ENCODE measurements at places on chromosomes 16 and 17.
A peak's percentile ranks its signal among the peaks of the same experiment; 100 is the strongest.

DNA sequence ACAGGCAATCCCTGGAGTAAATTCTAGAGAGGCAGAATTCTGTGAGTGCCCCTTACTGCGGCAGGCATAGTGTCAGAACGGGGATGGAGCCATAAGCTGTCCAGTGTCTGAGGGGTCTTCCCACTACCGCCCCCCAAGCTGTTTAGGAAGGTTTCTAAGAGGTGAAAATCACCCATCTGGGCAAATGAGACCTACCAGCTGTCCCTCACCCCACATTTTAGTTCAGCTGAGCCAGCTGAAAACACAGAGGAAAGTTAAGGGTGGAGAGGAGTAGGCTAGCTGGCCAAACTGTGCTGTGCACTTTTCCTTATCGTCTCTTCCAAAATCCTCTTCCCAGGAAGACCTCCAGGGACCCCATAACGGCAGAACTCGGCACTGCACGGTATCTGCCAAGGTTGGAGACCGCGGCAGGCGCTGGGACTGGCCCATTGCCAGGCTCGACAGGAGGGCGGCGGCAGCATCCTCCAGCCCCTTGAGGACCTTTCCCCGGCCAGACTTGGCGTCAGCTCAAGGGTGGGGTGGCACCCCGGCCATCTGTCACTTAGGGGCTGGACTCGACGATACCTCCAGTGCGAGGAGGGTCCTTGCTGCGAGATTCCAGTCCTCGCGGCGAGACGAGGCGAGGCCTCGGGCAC is 955 bp downstream of the ACLY start:
- peak; percentile 30 for DNase-seq

GRCh38 chr16:82891918-82892317 is 265.1 kb downstream of the CDH13 start:
- no peak for DNase-seq

DNA sequence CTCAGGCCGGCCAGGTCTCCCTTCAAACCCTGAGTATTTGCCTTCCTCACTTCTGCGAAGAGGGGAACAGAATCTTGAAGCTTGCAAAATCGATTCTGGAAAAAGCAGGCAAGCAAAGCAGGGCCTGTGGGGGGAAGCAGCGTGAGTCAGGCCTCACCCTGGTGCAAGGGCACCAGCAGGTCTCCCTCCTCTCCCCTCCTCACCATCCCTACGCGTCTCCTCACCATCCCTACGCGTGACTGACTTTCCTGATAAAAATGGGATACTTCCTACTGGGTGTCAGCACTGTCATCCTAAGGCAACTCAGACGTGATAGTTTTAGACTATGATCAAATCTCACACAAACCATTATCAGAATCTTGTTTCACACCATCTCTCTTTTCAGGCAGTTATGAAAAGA is 12.1 kb downstream of the CMTM3 start:
- no peak for DNase-seq

GRCh38 chr17:28541439-28541838 is 11.0 kb downstream of the UNC119 start:
- DNase-seq, result no peak

DNA sequence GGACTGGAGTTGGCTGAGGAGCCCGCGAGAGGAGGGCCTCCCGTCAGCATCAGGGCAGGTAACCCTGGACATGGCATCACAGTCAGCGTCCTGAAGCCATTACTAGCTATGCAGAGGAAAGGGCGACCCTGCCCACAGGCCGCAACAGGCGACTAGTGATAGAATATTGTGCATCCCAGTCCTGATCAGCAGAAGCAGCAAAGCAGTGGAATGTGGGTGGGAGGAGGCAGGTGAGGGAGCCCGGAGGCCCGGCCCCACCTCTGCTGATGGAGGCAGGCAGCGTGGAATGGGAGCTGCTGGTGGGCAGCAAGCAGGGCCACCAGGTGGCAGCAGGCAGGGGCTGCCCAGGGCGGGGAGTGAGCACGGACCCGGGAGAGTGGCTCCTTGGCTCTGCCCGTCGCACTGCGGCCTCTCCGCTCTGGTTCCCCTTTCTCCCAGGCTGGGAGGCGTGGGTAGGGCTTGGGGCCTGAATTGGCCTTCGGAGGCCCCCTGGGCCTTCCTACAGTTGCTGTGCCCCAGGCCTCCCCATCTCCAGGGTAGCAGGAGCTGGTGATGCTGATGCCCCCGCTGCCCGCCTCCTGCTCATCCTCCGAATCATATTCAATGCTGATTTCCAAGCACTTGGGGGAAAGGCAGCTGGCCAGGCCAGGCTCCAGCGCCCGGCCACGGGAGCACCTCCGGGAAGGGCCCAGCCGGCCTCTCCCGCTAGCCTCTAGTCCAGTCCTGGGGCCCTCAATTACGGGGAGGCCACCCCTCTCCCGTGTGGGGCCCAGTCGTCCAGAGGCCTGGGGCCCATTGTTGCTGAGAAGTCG is 20.2 kb downstream of the TSPOAP1 start:
- DNase-seq, result no peak

DNA sequence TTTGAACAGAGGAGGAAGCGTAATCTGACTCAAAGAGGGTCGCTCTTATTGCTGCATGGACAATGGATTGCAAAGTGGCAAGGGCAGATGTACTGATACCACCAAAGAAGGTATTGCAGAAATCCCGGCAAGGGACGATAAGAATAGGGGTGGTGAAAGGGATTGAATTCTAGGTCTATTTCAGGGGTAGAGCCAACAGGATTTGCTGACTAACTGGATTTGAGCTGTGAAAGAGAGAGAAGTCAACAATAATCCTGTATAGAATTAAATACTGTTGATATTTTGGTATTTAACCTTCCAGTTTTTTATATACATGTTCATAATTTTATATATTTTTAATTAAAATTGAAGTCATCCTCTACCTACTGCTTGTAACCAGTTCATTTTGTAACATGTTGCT is 19.4 kb upstream of the ABCA3 start:
- no peak for DNase-seq

DNA sequence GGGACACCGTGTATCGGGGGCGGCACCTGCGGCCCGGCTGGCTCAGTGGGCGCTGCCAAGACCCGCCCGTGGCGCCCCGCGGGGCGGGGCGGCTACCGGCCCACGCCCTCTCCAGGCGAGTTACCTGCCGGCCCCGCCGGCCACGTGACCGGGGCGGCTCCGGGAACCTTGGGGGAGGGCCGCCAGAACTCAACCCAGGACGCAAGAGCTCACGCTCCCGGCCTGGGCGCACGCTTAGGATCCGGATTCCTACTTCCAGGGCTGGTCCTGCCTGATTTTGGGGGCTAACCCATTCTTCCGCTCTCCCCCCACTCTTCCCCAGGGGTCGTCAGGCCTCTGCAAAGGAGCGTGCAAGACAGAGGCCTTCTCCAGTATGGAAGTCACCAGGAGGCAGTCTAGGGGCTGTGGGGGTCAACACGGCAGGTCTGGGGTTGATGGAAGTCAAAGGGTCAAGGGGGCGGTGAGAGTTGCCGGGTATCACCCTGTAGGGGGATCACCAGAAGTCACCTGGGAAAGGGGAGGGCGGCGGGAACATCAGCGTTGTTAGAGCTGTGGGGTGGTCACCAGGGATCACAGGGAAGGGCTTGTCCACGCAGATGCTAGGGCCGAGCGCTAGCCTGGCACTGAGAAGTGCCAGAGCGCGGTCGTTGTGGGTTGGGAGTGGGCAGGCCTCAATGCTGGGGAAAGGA is 354 bp upstream of the ESRP2 start:
- no peak for DNase-seq

- no peak for DNase-seq
These were observed 105.9 kb downstream of the ABCC12 start for GRCh38 chr16:48049847-48050246.

DNA sequence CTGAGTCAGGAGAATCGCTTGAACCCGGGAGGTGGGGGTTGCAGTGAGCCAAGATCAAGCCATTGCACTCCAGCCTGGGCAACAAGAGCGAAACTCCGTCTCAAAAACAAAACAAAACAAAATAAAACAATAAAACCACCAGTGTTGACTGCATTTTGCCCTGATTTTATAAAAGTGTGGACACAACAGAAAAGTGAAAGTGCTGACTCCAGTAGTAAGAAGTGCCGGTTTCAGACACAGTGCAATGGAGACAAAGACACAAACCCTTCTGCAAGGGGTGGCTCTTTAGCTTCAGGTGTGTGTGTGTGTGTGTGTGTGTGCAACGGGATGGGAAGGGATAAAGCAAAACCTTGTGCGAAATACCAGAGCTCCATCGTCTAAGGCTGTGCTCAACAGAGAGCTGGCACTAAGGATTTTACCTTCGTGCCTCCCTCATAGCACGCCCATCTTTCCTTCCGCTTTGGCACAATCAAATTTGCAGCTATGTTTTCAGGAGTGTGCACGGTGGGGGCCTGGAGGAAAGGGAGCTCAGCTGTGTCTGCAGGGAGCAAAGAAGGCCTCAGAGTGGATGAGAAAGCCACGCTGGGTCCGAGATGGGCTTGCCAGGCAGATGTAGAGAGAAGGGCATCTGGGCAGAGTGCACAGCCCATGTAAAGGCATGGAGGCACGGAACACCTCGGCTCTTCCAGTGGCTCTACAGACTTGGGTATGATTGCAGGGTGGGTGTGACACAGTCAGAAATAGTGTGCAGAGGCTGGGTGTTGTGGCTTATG is 15.5 kb downstream of the MXRA7 start:
- no peak for DNase-seq

- DNase-seq, result no peak
These were observed 457.9 kb downstream of the SLC39A11 start for GRCh38 chr17:72634621-72635020.

- DNase-seq, result no peak
These were observed 18.6 kb upstream of the C16orf95 start for GRCh38 chr16:87335625-87336433.

DNA sequence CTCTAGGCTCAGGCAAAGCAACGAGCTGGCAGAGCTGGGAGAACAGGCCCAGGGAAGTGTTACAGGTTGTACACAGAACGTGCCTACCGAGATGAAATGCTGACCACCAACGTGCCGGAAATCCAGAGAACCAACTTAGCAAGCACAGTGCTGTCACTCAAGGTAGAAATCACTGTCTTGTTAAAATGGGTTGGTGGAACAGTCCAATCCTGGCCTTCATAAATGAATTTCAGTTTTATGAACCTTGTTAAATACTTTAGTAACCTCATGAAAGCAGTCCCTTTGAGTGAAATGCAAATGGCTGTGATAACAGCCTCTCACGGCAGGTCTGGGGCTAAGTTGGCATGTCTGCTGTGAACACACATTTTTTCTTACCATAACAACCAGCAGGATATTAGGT is 29.0 kb downstream of the ETV4 start:
- no peak for DNase-seq

- peak; percentile 93 for DNase-seq
These were observed 2.1 kb downstream of the MFAP4 start for GRCh38 chr17:19384723-19385391.

- DNase-seq, result no peak
These were observed 3.4 kb downstream of the NOD2 start for GRCh38 chr16:50696575-50697420.

DNA sequence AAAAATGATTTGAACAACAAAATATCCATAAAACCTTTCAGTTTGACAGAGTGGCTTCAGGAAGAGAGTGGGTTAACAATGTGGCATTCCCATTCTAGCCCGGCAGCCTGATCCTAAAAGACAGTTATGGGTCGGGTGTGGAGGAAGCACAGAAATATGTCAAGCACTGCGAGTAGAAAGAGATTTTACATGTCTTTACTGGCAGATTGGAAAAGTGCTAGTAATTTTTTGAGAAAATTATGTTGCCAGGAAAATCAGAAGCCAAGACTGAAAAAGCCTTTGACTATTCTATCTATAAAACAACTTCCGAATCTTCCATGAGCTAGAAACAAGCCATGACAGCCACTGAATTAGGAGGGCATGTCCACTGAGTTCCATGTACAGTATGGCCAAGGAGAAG is 5.8 kb downstream of the CCL2 start:
- no peak for DNase-seq

- DNase-seq, result no peak
These were observed 10.0 kb upstream of the MPRIP start for GRCh38 chr17:17032131-17032692.

GRCh38 chr17:51630101-51630671 is 369.8 kb downstream of the UTP18 start:
- no peak for DNase-seq

DNA sequence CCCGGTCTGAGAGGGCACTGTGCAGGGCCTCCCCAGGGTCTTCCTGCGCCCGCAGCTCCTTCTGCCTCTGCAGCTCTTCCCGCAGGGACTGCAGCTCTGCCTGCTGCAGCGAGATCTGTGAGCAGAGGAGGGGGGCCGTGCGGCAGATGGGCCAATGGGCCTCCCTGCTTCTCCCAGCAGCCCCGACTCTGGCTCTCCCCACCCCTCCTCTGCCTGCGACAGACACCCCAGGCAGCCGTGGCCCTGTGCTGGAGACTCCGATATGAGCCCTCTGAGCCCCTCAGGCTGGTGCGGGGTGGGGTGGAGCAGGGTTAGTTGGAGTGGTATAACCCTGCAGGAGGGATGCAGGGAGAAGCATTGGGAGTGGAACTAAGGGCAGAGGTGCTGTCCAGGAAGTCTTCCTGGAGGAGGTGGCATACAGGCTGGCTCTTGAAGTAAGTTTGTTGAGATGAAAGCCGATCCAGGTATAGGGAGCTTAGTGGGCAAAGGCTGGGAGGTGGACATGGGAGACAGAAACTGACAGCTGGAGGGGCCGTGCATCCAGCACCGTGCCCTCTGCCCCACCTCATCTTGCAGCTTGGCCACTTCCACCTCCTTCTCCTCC is 5.0 kb downstream of the THOC6 start:
- DNase-seq, result no peak

GRCh38 chr17:78883089-78883532 is 19.9 kb downstream of the CEP295NL start:
- no peak for DNase-seq

- no peak for DNase-seq
These were observed 90.1 kb downstream of the EFCAB13 start for GRCh38 chr17:47413872-47414271.

GRCh38 chr16:27534256-27534655 is 15.5 kb downstream of the GTF3C1 start:
- DNase-seq, result no peak

GRCh38 chr16:8183176-8184099 is 406.9 kb downstream of the TMEM114 start:
- DNase-seq, result no peak

- DNase-seq, result no peak
These were observed 100.7 kb upstream of the AXIN2 start for GRCh38 chr17:65662196-65662595.

DNA sequence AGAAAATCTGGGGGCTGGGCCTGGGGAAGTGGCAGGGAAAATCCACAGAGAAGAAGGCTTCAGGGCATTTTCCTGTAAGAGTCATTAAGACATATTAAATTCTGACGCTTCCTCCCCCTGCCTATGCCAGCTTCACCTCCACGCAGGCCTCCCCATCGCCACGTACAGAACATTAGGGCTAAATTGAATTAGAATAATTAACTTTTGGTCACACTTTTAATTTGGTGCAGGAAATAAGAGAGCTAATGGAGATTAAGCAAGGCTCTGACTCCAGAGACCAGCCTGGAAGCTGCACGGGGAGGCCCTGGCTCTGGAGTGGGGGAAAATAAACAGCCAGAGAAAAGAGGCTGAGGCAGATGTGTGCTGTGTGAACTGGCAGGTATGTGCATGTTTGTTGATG is 148.0 kb downstream of the CCT6B start:
- DNase-seq, result no peak

DNA sequence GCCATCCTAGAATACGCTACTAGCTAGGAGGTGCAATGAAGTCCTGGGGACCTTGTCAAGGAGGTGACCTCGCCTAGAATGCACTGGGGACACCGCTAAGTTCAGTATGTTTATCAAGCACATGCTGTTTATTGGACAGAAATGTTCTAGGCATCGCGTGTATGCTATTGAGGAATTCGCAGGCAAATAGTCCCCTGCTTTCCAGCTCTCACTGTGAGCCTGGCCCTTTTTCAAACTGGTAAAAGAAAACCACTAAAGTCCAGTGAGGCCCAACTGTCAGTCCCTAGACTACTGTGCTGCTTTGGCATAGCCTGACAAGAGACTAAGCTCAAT is 1.2 kb upstream of the FAM222B start:
- no peak for DNase-seq

Data from A673 (cell line).